ENCODE measurements at places on chromosomes 11 and 22.

DNA sequence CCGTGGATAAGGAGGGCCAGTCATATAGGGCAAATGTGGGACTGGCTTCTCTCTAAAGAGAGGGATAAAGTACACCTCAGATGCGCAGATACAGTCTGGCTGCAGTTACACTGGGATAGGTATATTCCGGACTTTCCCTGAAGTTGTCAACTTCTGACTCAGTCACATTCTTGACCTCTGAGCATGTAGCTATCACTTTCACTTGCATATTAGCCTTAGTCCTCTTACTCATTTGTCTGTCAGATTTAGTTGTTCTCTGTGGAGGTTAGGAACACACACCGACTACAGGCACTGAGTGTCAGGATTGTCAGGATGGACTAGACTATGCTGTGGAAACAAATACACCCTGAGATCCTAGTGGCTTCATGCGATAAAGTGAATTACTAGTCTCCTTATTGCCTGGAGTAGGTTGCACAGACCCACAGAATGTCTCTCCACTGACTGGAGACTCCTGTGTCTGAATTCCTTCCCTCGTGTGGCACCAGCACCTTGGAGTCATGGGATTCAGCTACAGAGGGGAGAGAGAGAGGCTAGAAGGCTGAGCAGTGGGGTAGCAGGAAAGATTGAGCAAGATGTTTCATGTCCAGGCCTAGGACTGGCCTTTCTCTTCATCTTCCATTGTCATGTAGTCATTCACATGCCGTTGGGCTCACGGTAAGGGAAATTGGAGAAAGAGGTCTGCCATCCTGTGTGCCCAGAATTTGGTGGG, 654.3 kb downstream of the NTM start:
- DNase-seq = no peak

GRCh38 chr11:121366038-121366437, 73.5 kb downstream of the SC5D start:
- DNase-seq = no peak

- no peak for DNase-seq
Measured at GRCh38 chr11:67648796-67649613, 1.5 kb downstream of the ACY3 start.

DNA sequence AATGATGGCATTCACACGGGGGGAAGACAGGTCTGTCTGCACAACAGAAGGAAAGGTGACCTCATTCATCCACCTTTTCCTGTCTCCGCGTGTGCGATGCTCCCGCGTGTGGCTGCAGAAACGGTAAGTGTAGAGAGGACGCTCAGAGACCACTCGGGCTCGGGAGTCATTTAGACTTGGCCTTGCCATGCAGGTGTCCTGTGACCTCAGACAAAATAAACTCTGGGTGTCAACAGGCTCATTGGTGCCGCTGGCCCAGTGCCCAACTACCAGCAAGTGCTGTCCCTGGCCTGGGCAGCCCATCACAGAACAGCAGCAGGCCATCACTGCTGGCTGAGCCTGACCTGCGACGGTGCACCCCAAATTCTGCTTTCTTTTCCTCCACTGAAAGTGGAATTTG, 48.1 kb upstream of the ARFGAP3 start:
- DNase-seq = no peak

GRCh38 chr11:60944490-60945294, 7.3 kb downstream of the SLC15A3 start:
- no peak for DNase-seq

DNA sequence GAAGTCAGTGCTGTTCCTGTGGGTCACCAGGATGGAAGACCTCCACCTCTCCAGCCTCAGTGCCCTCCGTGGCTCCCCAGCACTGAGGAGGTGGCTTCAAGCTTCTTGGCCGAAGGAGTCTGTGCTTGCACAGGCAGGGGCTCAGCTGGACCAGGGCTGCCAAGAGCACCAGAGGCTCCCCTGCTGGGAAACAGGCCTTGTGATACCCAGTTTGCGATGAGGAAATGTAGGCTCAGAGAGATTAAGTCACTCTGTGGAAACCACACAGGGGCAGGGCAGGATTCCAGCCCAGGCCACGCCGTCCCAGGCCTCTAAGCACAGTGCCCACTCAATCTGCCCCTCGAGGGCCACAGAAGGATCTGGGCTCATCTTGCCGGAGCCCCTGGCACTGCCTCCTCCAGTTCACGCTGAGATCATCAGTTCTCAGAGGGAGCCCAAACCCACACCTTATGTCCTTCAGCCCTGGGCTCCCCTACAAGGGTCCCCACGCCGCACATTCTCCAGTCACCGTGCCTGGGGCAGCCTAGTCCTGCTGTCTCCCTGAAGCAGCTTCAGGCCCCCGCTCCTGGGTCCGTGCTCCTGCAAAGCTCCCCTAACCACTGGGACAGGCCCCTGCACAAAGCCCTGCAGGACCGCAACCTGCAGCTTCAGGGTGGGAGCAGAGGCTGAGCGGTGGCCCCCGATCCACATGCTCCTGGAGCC, 21.6 kb downstream of the ANO1 start:
- DNase-seq = no peak

GRCh38 chr11:32884023-32884422, 8.6 kb upstream of the QSER1 start:
- DNase-seq = no peak

DNA sequence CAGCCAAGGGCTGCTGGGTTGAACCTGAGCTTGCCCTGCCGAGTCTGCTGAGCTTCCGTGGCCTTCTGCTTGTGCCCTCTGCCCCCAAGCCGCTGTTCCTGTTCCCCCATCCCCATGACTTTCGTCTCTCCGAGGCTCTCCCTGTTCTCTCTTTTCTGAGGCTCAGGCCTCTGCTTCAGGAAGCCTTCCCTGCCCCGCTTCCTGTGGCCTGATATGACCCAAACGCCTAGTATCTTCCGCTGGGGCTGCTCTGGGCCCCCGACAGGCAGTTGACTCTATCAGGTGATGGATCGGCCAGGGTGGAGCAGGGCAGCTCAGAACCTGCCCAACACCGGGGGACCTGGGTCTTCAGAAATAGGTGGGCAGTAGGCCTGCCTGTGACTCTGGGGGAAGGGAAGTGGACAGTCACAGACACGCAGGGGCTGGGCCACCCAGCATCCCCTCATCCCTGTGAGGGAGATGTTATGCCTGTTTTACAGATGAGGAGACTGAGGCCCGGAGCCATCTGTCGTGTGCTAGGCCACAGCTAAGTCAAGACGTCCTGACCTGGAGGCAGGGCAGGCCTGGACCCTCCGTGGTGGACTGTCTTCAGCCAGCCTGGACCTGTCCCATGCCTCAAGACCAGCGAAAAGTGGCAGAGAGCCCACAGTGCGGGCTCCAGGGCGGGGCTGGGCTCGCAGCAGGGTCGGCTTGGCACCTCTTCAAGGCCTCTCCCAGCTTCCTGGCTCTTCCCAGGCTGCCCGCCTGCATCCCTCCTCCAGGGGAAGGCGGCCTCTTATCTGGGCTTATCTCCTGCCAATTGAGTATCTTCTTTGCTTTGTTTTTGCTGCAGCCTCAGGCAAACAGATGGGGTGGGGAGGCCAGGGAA, 16.2 kb downstream of the BAD start:
- no peak for DNase-seq

- DNase-seq = no peak
Measured at GRCh38 chr22:49554296-49554625, 273.4 kb downstream of the BRD1 start.

- no peak for DNase-seq
Measured at GRCh38 chr22:36368359-36368983, 19.3 kb downstream of the MYH9 start.

DNA sequence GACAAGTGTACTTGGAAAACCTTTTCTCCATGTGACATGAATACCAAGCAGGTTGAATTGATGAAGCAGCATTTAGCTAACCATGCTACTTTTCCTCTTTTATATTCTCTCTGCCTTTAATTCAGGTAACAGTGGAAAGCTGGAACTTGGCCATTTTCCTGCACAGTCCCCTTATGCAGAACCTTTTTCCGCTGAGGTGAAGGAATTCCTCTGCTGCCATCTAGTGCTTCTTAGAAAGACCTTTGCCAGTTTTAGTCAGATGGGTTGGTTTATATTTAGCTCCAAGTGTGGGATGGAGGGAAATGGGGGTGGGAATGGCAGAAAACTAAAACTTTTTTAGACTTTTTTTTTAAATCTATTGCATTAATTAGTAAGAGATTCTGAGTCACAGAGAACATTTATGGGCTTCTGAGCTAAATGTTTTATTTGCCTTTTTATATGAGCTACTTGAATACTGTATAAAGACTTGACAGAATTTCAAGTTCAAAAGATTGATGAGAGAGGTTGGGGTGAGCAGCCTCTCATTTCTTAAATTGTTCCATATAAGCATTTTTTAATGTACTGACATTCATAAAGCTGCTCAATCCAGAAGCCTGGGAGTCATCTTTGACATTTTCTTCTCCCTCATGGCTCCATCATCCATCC, 153.9 kb upstream of the ZC3H12C start:
- DNase-seq = no peak

- no peak for DNase-seq
Measured at GRCh38 chr11:95507794-95508193, 276.8 kb upstream of the SESN3 start.

GRCh38 chr11:95337972-95338429, 107.0 kb upstream of the SESN3 start:
- DNase-seq = no peak

GRCh38 chr22:40423310-40423688, 52.9 kb downstream of the SGSM3 start:
- DNase-seq = no peak

- DNase-seq = no peak
Measured at GRCh38 chr22:37193629-37194191, 5.7 kb upstream of the C1QTNF6 start.

DNA sequence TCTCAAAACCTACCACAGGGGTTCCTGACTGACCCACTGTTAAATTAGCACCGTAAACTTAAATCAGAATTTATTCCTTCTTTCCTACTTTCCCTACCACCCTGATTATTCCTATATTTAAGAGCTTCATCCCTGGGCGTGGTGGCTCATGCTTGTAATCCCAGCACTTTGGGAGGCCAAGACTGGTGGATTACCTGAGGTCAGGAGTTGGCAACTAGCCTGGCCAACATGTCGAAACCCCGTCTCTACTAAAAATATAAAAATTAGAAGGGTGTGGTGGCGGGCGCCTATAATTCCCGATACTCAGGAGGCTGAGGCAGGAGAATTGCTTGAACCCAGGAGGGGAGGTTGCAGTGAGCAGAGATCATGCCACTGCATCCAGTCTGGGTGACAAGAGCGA, 20.3 kb downstream of the ALG9 start:
- no peak for DNase-seq

GRCh38 chr11:104776501-104777170, 121.6 kb downstream of the CASP12 start:
- no peak for DNase-seq

DNA sequence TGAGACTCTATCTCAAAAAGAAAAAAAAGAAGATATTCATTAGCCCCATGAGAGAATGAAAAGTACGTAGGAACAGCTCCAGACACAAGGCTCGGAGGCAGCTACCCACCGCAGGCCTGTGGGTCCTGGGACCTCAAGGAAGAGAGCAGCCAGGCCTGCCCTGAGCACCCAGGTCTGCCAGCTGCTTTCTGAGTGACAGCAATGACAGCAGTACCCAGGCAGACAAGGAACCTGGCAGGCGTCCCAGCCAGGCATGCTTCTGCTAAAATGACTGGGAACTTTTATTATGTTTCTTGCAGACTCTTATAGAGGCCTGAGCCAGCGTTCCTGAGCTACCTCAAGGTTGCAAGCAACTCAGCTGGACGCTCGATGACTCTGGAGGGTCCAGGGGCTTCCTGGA, 31.6 kb downstream of the CPT1A start:
- no peak for DNase-seq

DNA sequence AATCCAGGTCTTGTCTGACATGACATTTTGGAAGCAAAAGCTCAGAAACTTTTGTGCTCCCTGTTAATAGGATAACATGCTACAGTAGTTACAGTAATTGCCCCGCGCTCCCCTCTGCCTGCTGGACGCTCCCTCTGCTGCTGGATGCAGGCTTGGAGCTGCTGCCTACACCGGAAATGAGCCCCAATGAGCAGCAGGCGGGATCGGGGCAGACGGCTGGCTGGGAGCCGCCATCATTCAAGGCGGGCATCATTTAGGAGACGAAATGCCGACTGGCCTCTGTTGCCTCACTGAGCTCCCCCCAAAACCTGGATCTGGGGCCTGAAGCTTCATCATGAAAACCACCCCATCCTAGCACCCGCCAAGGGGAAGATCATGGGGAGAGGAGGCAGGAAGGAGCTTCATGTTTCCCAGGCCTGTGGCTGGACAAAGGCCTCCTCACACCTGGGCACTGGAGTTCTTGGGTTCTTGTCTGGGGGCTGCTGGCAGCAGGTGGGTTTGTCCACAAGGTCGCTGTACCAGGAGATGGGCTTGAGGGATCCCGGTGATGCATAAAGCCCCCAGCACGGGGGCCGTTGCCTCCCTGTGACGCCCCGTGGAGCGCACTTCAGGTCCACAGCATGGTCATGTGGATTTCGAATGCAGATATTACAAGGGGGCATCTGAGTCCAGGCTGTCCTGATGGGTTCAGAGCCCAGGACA, 664.3 kb downstream of the BRD1 start:
- DNase-seq = no peak

GRCh38 chr22:26463688-26464087, 19.9 kb downstream of the HPS4 start:
- DNase-seq = no peak

- no peak for DNase-seq
Measured at GRCh38 chr11:13721760-13722159, 53.3 kb downstream of the FAR1 start.

- DNase-seq = no peak
Measured at GRCh38 chr11:94738746-94739145, 29.4 kb upstream of the AMOTL1 start.

DNA sequence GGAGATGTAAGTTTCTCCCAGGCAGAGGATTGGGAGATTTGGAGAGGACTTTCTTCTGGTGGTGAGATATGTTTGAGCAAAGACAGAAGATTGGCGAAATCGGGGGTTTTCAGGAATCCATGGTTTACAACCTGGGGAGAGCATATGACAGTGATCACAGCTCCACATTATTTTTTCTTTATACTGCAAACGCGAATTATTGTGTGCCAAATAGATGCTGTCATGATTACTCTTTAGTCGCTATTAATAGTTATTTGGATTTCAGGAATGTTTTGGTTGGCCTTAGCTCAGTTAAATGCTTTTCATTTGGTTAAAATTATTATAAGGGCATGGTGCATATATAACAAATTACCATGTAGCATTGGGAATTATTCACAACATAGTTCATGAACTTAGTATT, 15.2 kb downstream of the ATXN10 start:
- DNase-seq = no peak

DNA sequence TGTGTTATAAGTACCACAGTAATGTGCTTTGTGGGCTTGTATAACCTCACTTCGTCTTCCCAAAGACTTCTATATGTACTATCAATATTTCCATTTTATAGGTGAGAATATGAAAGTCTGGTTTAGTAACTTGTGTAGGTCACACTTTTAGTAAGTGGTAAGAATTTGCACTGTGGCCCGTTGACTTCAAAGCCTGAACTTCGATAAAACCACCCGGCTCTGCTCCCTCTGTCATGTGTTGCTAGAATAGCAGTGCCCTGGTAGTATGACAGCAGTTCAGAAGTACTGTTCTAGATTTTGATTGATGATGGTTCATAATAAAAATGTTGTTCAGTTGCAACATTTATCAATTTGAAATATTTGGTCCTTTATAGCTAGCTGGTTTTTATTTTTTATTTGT, 110.2 kb upstream of the SORL1-AS1 start:
- no peak for DNase-seq

GRCh38 chr11:88531831-88532230, 194.3 kb upstream of the CTSC start:
- DNase-seq = no peak

Measured in stimulated activated CD8-positive, alpha-beta memory T cell treated with anti-CD3 and anti-CD28 coated beads, Interleukin-12 subunit alpha, Interleukin-12 subunit beta, amount 100 ng/mL, for 1 hour (primary cell).